Calu3 (cell line): ENCODE measurements at places on chromosomes 7 and 10. TPM values are rescaled to one million over a fixed set of nuclear protein-coding genes. Genes with fewer than 3 reads are reported as not detected.

DNA sequence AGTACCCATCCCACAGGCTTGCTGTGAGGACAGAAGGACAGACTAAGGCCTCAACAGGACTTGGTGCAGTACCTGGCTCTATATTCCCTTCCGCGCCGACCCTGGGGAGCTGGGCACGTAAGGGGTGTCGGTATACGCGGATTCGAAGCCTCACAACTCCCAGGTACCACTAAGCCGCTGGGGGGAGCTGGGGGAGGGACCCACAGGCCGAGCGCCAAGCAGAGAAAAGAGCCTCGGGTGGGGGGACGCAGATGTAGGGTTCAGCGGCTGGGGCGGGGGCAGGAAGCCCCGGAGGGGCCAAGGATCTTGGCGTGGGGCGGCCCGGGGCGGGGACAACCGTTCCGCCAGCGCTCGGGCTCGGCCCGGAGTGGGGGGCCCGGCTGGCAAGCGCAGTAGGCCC, 126.4 kb upstream of the ZNF746 start:
- peak; percentile 41 for DNase-seq

GRCh38 chr10:3955955-3956617, 171.1 kb upstream of the KLF6 start:
- no peak for DNase-seq

SLC26A5 gene
- total RNA-seq, result not detected in 2 replicates

GPR146 gene
- total RNA-seq, result 0.66 and 1.8 TPM in 2 replicates

NACAD gene
- 0.90 and 1.0 TPM in 2 replicates for total RNA-seq

DNA sequence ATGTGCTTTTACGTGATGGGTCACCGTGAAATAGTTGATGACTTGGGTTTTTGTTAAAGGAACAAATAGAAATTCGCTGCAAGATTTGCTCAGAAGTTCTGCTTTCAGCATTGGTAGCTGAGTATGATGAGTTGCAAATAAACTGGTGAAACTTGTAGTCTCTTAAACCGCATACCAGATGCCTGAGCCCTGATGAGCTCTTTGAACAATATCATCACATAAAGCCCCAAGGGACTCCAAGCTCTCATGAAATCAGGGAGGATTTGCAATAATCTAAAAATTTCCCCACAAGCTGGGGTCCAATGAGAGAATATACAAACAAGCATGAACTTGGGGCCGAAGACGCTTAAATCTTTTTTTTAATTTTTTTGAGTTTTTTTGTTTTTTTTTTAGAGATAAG, 312.4 kb downstream of the CALN1 start:
- DNase-seq, result no peak

SPACDR gene
- 4.5 and 9.1 TPM in 2 replicates for total RNA-seq

CISD1 gene
- 58.3 and 69.0 TPM in 2 replicates for total RNA-seq

TMEM176A gene
- total RNA-seq, result 1.5 and 6.1 TPM in 2 replicates

KIAA1549 gene
- total RNA-seq, result 7.2 and 10.4 TPM in 2 replicates

- DNase-seq, result no peak
Observed at GRCh38 chr10:484441-484924, 205.0 kb downstream of the DIP2C start.

TAS2R40 gene
- total RNA-seq, result not detected in 2 replicates

- DNase-seq, result no peak
Observed at GRCh38 chr7:98571986-98572385, 45.1 kb upstream of the NPTX2 start.

PRSS37 gene
- total RNA-seq, result not detected in 2 replicates

DNA sequence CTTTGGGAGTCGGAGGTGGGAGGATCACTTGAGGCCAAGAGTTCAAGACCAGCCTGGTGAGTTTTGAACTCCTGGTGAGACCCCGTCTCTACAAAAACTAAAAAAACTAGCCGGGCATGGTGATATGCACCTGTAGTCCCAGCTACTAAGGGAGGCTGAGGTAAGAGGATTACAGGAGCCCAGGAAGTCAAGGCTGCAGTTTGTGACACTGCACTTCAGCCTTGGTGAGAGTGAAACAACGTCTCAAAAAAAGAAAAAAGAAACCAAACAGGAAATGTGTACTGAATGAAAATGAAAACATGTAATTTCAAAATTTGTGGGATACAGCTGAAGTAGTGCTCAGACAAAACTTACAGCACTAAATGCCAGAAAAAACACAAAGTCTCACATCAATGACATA, 7.6 kb downstream of the ARHGAP12 start:
- DNase-seq, result no peak

SAMD9L gene
- total RNA-seq, result 25.9 and 60.8 TPM in 2 replicates

DNA sequence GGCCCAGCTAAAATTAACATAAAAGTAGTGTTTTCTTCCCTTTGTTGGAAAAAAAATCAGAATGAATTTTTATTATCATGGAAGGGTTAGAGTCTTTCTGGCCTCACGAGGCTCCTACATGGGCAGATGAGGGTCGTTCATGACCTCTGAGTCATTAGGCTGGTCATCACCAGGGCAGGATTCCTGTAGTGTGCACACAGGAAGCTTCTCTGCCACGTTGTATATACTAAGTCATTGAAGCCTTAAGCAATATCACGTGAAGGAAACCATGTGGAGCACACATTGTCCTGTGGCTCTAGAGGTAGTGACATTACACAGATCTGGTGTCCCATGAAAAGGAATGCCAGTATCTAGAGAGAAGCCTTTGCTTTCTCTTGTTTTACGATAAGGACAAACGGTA, 84.7 kb upstream of the C1QL3 start:
- DNase-seq, result no peak

- no peak for DNase-seq
Observed at GRCh38 chr7:23356726-23357125, 57.6 kb downstream of the MALSU1 start.

DNA sequence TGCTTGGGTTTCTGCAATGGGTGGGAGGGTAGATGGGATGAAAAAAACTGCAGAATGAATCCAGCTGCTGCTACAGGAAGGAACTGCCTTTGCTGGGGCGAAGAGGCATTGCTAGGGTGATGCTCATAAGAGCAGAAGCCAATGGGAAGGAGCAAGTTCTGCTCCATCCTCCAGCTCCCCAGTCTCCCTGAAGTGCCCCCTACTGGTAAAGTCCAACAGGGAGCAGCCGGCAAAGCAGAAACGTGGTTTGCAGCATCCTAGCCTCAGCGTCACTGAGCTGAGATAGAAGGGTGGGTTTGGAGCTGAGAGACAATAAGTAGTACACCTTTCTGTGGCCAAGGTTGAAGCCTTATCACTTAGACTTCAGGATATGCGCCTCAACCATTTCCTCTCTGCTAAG, 220.5 kb downstream of the CCSER2 start:
- no peak for DNase-seq

DNA sequence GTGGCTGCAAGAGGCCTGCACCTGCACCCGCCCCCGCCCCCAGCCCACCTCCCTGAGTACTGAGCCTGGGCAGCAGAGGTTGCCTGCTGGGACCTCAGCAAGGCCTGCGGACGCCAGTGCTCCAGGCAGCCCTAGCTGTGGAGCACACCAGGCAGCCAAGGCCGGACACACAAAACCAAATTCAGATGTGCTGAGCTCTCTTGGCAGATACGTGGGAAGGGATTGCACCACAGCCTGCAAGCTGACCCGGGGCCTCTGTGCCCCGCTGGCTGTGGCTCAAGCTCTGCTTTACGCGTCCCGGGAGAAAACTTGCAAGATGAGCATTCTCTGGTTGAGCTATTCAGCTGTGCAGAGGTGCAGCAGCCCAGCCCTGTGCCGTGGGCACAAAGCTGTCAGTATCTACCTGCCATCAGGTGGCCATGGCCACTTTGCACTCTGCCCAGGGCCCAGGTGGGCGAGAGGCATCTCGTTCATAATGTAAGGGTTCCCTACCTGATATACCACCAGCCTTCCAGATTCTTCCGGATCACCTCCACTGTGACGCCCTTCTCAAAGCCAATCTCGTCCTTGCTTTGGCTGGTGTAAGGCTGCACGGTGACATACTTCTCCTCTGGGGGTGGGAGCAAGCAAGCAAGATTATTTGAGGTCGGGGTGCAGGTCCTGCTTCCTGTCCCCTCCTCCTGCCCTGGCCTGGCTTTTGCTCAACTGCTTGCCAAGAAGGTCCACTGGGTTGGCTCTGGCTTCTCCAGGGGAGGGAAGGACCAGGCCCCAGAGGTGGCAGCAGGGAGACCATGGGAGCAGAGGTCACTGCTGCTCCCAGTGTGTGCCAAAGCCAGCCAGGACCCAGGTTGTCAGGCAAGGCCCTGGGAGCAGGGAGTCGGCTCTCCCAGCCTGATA, 123.4 kb downstream of the NEURL1 start:
- DNase-seq, result no peak

ZPBP gene
- not detected in 2 replicates for total RNA-seq

KIAA1217 gene
- total RNA-seq, result 46.2 and 49.2 TPM in 2 replicates

CPN1 gene
- total RNA-seq, result not detected in 2 replicates

DNA sequence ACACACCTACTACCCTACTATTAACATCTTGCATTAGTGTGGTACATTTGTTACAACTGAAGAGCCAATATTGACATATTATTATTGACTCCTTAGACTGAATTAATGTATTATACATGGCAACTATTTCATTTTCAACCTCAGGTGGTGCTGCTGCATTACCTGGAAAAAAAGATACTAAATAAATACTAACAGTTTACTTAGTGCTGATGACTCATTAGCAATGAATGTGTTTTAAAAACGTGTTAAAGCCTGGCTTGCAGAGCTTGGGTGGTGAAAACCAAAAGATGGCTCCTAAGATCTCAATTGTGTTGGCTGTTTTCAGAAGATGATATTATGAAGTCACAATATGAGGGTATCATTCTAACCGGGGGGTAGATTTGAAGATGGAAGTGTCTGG, 34.8 kb downstream of the CFAP43 start:
- DNase-seq, result peak; percentile 4

DNA sequence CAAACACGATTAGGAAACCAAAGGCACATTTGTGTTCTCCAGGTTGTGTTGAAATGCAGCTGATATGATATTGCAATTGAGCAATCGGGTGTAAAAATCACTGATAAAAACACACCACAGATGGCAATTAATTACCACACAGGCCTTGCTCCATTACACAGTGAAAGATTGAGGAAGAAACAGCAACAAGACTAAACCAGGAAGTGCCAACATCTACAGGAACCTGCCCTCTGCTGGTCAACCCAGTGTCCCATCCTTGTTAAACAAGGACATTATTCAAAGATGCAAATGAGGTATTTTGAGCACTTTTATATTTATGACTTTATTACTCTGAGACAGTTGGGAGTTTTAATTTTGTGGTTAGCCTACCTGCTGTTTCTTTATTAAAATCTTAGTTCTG, 765.6 kb upstream of the GHITM start:
- no peak for DNase-seq

DNA sequence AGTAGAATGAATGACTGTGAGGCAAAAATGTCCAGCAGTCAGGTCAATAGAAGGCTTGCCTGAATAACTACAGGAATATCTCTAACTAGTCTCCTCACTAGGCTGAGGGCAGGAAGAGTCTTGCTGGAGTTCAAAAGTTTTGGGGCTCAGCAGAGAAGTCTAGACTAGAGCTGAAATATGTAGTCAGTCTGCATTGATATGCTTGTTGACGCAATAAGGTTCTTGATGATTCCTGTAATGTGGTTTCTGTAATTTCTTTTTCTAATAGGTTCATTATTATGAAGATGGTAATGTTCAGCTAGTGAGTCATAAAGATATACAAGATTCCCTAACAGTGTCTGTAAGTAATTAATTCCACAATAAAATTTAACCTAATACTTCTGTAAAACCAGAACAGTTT, 41.5 kb upstream of the ST7 start:
- DNase-seq, result no peak

SVIL gene
- 111 and 147 TPM in 2 replicates for total RNA-seq
